Fibroblast of villous mesenchyme (primary cell): ENCODE measurements at places on chromosomes 4 and X. TPM values are rescaled to one million over a fixed set of nuclear protein-coding genes. Genes with fewer than 3 reads are reported as not detected.

DNA sequence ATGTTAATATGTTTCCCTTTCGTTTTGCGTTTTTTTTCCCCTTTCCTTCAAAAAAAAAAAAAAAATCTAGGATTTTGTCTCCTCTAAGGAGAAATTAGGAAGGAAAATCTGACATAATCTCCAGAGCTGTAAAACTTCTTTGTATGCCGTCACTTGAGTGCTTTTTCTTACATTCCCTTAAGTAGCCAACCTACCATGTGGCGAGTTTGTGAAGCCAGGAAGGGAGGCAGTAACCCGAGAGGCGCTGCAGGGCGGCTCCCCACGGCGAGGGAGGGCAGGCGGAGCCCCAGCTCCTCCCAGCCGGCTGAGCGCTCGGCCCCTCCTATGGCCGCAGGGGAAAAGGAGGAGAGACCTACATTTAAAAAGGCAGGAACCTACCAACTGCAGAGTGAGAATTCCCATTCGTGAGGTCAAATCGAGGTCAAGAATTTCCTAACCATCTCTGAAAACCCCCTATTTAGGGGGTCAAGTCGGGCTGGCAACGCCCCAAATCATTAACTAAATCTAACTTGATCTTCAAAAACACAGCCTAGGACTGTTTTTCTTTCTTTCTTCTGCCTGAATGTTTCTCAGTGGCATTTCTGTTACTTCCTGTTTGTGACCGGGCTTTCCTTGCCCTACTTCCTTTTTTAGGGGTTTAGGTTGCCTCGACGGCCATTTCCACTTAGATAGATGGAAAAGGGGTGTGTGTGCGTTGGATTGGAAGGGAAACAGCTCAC, 345.1 kb upstream of the KLF3 start:
- DNase-seq: peak; percentile 97

DNA sequence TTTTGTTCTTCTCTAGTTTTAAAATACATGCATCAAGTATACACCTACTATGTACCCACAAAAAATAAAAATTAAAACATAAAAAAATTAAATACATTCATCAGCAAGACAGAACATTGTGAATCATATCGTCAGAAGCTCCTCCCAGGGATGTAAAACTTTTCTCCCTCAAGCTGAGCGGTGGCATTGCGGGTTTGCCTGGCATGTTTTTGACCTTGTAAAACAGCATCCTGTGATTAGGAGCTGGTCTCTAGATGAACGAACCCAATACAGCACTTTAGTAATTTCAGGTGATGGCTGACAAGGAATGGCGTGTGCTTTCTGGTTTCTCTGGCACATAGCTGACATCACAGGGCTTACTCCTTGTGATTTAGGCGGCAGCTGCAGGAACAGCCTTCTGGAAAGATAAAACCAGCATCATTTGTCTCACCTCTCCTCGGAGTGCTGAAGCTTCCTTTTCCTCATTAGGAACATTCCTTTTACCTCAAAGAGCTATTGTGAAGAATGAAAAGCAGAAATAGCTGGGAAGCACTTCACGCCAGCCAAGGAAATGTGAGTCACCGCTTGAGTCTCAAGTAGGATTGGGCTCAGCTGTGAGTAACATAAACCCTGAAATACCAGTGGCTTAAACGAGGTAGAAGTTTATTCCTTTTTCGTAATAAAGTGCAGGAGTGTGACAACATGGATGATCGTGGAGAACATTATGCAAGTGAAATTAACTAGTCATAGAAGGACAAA, 44.3 kb downstream of the NYX start:
- DNase-seq: peak; percentile 96

DNA sequence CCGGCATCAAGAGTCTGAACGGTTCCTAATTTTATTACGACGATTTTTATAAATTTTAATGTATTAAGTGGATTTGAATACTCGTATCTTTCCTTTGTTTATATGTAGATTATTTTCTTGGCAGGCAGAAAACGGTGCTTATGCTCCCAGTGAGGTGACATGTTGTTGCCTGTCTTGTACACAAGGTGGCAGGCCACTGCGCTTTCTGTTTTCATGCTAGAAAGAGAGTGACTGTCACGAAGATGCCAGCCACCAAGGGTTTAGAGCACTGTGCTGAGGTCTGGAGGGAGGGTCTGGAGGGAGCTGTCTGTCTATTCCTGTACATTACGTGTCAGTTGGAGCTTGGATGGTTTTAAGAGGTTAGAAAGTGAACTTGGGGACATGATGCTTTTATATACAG, 87.7 kb downstream of the SHROOM2 start:
- peak; percentile 47 for DNase-seq

GRCh38 chr4:74632634-74633033, 161.7 kb downstream of the BTC start:
- DNase-seq: peak; percentile 99

GRCh38 chr4:2860391-2861348, 17.0 kb downstream of the ADD1 start:
- DNase-seq: peak; percentile 44

- DNase-seq: no peak
Measured at GRCh38 chrX:34915463-34916225, 27.0 kb upstream of the FAM47B start.

DNA sequence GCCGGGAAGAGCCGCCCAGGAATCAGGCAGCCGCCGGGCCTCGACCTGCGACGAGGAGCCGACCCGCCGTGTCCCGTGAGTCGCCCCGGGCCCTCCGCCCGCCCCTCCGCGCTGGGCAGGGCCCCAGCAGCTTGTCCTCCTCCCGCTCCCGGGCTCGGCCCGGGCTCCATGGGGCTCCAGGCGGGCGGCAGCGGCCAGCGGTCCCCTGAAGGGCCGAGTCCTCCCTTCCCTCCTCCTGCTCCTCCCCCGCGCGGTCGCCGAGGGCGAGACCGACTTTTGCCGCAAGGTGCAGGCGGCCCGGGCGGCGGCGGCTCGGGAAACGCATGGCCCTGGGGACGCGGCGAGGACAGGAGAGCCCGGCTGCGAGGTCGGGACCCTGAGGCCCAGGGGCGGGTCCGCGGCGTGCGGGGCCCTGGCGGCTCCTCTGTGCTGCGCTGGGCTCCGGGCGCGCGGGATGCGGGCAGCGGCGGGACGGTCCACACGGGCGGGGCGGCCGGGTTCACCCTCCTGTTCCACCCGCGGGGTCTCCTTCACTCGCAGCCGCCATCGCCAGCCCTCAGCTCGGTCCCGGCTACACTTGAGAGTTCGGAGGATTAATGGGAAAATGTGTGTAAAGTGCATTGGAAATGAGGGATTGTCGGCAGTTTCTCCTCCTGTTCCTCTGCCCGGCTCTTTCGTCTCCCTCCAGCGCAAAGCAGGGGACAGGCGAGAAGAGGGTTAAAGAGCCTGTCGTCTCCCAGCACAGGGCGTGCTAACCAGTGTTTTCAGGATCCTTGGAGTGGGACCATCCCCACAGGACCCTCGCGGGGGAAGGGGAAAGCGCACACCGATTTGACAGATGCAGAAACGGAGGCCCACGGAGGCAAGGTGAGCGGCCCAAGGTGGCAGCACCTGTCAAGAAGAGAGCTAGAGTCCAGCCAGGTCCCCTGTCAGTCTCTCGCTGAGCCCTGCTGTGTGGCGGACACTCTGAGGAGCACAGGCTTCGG, 16.6 kb upstream of the ZNF718 start:
- no peak for DNase-seq

DNA sequence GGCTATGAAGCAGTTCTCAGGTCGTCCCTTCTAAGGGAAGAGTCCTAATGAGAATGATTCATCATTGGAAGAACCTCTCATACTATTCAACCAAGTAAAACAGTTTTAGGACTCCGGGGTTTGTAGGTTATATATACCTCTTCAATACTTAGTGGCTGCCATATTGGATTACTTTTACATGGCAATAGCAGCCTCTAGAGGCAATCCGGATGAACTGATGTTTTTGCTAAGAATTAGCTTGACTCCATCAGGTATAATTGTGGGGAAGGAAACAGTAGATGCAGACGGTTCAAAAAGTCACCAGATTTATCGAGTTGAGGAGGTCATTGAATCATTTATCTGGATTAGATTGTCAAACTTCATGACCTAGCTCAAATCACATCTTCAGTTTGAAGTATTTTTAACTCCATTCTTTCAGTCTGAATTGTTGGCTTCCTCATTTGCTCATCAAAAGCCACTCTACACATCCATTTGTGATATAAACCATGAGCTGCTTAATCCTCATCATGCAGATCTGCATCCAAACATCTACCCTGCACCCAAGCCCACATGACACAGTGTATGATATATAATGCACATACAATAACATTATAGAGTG, 28.4 kb downstream of the GUCY1B1 start:
- DNase-seq: peak; percentile 72

GRCh38 chr4:93469560-93469959, 359.0 kb upstream of the ATOH1 start:
- no peak for DNase-seq

- DNase-seq: no peak
Measured at GRCh38 chrX:148513661-148514060, 13.2 kb downstream of the AFF2 start.

NPNT gene
- total RNA-seq: under 0.01 TPM in 1 of 2 replicates, not detected in the other

HERC6 gene
- total RNA-seq: 8.7 and 12.5 TPM in 2 replicates
